AG10803 (cell line): ENCODE measurements at places on chromosomes 7 and 10.

GRCh38 chr10:102322914-102323313 lies 72.6 kb upstream of the NFKB2 start:
- DNase-seq = peak; percentile 48

DNA sequence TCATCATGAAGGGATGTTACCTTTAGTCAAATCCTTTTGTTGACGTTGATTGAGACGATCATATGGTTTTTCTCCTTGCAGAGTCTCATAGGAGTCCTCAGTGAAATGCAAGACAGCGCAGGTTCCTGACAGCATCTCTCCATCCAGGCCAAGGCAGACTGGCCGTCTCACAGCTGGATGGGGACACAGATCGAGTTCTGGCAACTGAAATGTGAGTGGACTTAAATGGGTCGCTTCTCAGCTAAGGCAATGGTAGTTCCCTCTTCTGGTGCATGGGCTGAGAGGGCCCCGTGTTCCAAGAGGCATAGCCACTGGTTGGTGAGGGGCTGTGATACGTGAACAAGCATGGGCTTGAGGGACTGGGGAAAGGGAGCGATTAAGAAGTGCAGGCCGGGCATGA lies 99.3 kb upstream of the CPXM2 start:
- DNase-seq = no peak

DNA sequence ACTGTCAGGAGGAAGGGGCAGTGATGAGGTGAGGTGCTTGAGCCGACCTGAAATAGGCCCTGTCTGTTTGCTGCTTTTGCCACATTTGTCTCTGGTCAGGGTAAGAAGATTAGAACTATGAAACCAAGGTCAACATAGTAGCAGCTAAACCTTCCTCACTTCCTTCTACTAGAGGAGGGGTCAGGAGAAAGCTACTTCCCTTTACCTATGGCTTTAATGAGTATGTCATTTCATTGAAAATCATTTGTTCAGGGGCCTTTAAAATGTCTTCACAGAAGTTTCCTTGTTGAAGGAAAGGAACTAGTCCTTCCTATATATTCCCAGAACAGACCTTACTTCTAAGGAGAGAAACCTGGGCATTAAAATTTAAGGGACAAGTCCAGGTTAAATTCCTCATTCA lies 19.0 kb downstream of the HYAL4 start:
- no peak for DNase-seq

GRCh38 chr10:8183241-8183704 lies 128.8 kb downstream of the GATA3 start:
- DNase-seq = no peak

DNA sequence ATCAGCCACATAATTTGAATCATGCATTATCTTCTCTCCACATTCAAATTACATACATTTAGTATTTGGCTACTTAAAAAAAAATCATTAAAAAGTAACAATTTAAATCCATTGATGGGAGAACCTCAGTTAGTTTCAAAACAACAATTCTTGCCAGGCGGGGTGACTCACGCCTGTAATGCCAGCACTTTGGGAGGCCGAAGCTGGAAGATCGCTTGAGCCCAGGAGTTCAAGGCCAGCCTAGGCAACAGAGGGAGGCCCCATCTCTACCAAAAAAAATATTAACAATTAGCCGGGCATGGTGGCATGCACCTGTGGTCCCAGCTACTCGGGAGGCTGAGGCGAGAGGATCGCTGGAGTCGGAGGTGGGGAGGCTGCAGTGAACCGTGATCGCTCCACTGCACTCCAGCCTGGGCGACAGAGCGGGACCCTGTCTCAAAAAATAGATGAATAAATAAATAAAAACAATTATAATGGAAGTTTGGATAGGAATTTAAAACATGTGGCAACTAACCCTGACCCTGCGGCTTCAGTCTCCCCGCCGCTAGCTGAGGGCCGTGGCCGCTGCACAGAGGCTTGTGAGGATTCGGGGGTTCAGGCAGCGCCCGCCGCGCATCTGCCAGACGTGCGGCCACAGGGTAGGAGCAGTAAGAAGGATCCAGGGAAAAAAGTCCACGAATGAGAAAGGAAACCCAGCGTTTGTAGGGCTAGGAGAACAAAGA lies 1.1 kb upstream of the CSGALNACT2 start:
- DNase-seq = peak; percentile 59

DNA sequence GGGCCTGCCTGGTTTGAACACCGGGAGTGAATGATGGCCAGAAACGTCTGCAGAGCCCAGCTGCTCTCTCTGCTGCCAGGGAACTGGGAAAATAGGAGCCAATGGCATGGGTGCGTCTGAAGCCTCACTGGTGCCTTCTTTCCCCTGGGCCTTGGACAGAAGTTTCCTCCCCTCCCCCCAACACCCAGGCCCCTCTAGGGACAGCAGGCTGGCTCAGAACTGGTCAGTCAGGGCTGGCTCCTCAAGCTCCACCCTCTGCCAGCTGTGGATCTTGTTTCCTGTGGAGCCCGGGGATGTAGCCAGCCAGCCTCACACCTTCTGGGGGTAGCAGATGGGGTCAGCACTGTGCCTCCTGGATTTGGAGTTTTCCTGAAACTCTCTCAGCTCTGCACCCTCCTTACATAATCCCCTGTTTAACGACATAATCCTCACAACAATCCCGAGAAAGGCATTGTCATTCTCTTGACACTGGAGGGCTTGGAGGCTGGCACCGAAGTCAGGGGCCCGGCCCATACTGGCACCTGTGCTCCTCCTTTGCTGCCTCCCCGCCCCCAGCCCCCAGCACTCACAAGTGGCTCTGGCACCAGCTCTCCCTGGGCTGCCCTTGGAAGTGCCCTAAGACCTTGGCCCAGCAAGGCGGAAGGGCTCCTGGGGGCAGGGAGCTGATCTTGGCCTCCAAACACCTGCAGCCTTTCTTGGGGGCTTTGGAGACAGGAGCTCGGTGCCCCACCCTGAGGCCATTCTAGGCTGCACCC lies 5.7 kb downstream of the LDB3 start:
- DNase-seq = no peak

DNA sequence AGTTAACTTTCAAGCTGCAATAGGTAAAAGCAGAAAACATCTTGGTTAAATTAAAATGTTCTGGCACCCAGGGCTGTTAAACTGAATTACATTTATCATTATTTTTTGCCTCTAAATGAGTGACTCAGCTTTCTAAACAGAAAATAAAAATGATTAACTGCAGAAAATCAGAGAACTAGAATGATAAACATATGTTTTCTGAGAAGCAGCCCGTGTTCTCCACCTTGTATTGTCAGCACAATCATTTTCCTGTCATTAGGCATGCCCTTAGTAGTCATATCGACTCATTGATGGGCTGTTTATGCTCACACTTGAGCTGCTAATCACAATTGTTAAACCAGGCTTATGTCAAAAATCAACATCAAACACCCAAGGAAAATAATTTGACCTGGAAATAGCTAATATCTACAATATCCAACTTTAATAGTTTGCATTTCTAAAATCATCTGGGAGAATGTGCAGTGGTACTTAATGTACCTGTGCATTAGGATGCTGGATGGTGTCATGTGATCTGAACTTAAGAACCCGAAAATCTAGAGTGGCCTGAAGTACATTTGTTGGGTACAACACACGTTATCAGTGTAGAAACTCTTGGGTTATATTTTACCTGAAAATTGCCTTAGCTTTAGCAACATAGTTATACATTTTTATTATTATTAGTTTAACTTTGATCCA lies 2.3 kb downstream of the MDFIC start:
- peak; percentile 26 for DNase-seq

- no peak for DNase-seq
These were observed 10.2 kb downstream of the CLIP2 start for GRCh38 chr7:74299401-74299800.

GRCh38 chr7:28135760-28136159 lies 44.8 kb downstream of the JAZF1 start:
- DNase-seq = no peak

DNA sequence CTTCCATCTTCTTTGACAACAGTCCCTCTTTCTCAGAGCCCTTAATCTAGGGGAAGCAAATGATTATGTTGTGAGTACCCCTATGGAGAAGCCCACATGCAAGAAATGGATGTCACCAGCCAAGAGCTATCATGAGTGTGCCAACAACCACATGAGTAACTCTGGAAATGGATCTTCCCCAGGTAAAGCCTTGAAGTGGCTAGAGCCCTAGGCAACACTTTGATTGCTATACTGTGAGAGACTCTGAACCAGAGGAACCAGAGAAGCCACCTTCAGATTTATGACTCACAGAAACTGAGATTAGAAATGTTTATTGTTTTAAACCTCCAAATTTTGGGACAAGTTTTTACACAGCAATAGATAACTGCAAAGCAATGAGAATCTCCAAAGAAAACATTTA lies 60.9 kb upstream of the COL1A2 start:
- DNase-seq = no peak

DNA sequence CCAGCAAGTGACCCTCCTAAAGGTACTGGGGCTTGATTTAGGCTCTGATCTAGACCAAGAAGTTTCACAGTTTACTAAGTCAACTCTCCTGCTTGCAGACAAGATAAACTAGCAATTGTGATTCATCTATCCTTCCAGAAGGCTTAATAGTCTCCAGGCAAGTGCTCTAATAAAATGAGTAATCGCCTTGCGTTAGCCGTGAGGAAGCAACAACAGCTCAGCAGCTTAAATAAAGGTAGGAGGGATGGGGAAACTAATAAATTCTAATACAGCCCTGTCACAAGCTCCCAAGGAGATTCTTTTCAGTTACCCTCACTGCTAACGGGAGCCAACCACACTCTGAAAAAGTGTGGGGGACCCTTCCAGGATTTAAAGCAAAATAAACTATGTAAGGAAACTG lies 48.4 kb downstream of the FRMD4A start:
- DNase-seq = peak; percentile 3

GRCh38 chr10:130902929-130903328 lies 408.6 kb downstream of the TCERG1L start:
- DNase-seq = no peak

DNA sequence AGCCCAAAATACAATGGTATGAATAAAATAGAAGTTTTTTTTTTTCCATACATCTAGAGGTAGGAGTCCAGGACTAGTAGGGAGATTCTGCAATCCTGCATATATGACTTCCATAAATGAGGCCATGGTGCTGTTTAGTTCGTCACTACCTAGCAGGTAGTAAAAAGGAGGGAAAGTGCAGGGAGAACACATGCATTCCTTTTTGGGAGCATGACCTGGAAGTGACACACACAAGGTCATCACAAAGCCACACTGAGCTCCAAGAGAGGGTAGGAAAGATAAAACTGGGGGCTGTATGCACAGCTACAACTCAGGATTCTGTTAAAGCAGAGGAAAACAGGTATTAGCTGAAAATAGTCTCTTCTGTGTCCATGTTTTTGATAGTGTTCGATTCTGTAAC lies 2.2 kb downstream of the CROT start:
- no peak for DNase-seq

DNA sequence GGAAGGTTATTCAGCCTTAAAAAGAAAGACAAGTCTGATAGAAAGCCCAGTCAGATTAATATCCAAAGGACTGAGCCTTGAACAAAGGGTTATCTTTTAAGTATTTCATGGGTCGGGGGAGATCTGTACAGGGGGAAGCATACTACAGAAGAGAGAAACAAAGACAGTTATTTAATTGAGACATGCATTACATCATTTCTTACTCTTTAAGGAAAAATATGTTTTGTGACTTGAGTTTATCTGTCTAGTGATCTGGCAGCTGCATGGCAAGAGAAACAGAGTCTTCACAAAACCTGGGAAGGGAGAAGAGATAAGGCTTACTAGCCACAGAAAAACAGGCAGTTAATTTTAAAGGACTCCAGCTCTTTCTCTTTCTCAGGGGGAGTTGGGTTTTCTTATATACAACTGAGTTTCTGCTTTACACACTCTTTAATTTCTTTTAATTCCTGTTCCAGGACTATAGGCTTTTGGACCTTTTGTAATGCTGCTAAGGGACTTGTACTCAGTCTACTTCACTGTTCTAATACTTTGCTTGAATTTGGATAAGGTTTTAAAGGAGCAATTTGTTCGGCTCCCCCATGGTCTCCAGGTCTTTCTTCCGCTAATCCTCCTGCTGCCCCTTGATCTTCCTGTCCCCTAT lies 20.9 kb upstream of the CYP3A43 start:
- DNase-seq = no peak

DNA sequence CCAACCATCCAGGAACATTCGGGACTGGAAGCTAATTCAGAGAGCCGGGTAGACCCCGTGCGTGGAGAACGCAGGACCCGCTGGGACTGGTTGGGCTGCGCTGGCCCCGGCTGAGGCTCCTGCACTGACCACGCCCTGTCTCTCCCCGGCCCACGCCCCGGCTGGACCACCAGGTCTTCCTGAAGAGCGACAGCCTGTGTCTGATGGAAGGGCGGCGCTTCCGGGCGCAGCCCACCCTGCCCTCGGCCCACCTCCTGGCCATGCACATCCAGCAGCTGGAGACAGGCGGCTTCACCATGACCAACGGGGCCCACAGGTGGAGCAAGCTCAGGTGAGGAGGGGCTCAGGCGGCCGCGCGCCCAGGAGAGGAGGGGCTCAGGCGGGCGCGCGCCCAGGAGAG lies 10.2 kb upstream of the UTF1 start:
- DNase-seq = no peak

GRCh38 chr10:78757344-78757925 lies 311.3 kb upstream of the ZMIZ1 start:
- DNase-seq = peak; percentile 83

- DNase-seq = no peak
These were observed 108.1 kb upstream of the IGFBP3 start for GRCh38 chr7:46029111-46029704.

DNA sequence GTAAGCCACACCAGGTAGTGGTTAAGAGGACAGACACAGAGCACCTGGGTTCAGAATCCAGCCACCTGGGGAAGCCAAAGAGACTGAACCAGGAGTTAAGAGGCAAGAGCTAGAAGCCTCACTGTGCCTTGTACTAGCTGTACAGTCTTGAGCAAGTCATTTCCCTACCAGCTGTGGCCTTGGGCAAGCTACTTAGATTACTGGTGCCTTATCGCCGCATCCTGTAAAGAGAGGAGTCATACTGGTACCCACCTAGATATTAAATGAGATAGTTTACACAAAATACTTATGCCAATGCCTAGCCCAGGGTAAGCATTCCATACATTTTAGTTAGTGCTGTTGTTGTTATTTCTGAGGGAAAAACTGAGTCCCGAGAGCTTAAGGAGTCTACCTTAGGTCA lies 47.7 kb downstream of the HABP2 start:
- no peak for DNase-seq

- peak; percentile 59 for DNase-seq
These were observed 300.5 kb downstream of the KLF6 start for GRCh38 chr10:3484306-3485056.

GRCh38 chr7:48376263-48376662 lies 205.0 kb downstream of the ABCA13 start:
- DNase-seq = no peak

GRCh38 chr10:61135276-61135721 lies 191.3 kb upstream of the RHOBTB1 start:
- no peak for DNase-seq

GRCh38 chr7:111074071-111074747 lies 16.7 kb upstream of the LRRN3 start:
- peak; percentile 16 for DNase-seq

DNA sequence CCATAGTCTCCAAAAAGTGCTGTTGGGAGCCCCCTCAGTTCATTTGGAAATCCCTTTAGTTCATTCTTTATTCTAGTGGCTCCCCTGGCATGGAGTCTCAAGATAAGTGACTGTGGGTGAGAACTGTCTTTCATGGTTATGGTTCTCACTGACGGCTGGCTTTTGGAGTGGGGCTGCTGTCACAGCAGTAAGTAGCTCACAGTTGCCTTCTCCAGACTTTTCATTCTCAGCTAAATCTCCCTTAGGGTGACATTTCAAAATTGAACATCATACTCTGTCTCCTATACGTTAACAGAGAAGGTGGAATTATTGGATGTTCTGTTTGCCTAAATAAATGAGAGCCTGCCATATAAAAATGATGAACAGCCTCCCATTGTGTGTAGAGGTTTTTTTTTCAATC lies 58.7 kb downstream of the PLPP4 start:
- no peak for DNase-seq
